ENCODE measurements at places on chromosomes 6 and 20. TPM values are rescaled to one million over a fixed set of nuclear protein-coding genes. Genes with fewer than 3 reads are reported as not detected.
A peak's percentile ranks its signal among the peaks of the same experiment; 100 is the strongest.

GRCh38 chr20:10864076-10864672, 190.4 kb upstream of the JAG1 start:
- no peak for DNase-seq

GRCh38 chr20:34260208-34260942, 19.2 kb downstream of the ASIP start:
- DNase-seq = no peak

DNA sequence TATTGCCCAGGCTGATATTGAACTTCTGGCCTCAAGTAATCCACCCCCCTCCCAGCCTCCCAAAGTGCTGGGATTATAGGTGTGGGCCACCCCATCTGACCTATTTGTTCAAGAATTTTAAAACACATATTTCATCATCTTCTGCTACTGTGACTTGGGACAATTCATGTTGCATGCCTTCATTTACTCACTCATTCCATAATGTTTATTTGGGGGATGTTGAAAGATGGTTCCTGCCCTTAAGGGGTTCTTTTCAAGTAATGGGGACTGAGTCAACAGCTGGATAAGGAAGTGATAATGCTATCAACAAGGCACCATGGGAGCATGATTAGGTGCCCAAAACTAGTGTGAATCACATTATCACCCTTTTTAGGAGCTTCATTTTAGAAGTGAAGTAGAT, 62.0 kb downstream of the CRYBG1 start:
- no peak for DNase-seq

DNA sequence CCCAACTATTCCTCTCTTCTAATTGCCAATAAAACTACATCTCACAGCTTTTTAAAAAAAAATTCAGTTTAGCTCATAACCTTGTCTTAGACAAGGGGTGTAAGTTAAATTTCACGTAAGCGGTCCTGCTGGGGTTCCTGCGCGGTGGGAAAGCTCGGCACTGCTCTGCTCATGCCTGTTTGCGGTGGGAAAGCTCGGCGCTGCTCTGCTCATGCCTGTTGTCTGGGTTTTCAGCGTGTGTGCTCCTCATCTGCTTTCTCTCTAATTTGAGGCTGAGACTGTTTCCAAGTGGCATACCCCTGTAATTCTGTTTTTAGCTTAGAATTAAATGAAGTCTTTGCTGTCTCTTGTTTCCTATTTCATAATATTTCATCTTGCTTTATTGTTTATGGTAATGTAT, 18.6 kb downstream of the ARID1B start:
- DNase-seq = no peak

DNA sequence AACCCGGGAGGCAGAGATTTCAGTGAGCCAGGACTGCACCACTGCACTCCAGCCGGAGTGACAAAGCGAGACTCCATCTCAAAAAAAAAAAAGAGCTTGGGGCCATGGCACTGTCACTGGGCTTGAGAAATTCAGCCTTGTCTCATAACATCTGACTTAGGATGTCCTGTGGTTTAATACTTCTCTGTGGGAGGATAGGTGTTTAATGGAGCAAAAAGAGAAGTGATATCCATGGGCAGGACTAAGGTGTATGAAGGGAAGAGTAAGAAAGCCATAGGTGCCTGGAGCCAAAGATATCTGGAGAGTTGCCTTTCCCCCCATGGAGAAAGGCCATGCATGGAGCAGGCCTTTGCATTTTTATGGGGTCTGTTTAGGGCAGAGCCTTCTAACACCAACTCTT, 11.2 kb downstream of the BMP6 start:
- no peak for DNase-seq

DNA sequence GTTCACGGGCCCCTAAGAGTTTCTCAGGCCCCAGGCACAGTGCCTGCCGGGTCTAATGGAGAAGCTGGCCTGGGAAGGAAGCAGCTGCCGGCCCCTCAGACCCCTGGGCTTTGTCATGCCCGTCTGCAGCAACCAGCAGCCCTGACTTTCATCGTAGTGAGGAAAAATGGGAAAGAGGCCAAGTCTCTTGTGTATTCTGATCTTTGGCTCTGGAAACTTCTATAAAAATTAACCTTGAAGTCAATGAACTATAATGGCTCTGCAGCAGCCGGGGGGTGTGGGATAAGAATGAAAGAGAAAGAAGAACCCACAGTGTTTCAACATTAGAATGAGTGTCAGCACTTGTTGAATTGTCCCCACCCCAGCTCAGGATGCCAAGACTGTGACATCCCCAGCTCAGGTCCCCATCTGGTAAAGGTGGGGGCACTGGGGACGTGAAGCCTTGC, 12.9 kb downstream of the TGM2 start:
- peak; percentile 75 for DNase-seq

GRCh38 chr20:8913456-8913855, 155.4 kb upstream of the PLCB4 start:
- no peak for DNase-seq

GRCh38 chr6:100803264-100804045, 77.7 kb downstream of the ASCC3 start:
- DNase-seq = no peak

GRCh38 chr20:2172305-2173175, 70.9 kb downstream of the STK35 start:
- peak; percentile 85 for DNase-seq

- DNase-seq = no peak
These were observed 51.2 kb downstream of the LGSN start for GRCh38 chr6:63268574-63268973.

DNA sequence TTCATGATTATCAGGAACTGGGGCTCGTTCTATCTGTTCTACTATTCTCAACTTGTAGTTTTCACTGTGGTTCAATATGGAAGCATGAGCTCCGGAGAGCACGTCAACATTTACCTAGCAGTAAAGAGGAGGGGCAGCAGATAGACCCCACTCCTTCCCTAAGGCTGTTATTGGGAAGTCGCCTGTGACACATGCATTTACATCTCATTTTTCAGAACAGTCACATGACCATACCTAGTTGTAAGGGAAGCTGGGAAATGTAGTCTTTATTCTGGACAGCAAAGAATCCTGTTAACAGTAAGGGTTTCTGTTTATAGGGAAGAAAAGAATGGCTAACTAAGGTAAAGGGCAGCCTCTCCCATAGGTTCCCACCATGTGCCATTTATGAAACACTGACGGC, 158.3 kb downstream of the ZFP64 start:
- no peak for DNase-seq

GRCh38 chr20:63284981-63285524, 7.9 kb upstream of the COL20A1 start:
- DNase-seq = no peak

GRCh38 chr6:80186082-80186481, 79.6 kb downstream of the BCKDHB start:
- DNase-seq = no peak

- DNase-seq = no peak
These were observed 331.1 kb upstream of the HSF2 start for GRCh38 chr6:122068291-122068769.

DNA sequence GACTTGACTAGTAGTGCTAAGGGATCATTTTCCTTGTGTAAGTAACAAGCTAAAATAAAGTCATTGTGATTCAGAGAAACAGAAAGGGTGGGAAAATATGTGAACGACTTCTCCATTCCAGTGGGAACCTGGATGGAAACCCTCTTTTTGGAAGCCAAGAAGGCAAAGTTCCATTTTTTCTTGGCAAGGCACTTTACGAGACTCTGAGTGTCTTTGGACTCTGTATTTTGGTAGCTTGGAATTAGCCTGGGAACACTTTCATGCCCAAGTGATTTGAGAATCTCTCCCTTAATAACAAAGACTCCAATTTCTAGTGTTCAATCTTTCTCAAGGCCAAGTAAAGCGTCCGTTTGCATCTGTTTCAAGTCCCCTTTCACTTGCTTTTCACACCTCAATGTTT, 100.5 kb upstream of the SASH1 start:
- DNase-seq = no peak

DNA sequence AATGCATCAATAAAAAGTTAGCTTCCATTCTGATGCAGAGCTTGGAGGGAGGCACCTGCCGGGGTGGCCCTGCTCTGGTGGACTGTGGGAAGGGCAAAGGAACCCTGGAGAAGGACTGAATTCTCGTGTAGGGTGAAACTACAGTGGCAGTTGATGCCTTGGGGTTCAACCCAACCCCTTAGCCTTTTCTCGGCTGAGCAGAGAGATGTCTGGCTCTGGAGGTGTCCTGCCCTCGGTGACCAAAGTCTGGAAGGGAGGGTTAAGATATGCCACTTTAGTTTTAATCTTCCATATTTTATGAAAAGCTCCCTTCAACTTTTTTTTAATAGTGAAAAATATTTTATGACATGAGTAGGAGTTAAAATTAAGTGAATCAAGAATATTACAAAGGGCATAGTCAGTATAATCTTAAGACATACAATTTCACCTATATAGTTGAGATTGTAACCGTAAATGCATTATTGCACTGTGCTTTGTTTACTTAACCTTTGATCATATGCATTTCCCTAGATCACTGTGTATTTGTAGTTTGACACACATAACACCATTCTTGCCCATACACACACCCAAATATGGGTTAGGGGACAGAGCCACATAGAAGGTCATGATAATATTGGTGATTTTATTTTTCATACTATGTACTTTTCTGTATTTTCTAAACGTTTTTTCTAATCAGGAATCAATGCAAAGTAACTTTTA, 179.6 kb downstream of the MCHR2 start:
- DNase-seq = no peak

- no peak for DNase-seq
These were observed 1.9 kb downstream of the KCNQ5 start for GRCh38 chr6:72623808-72624207.

- DNase-seq = peak; percentile 13
These were observed 46.8 kb upstream of the BHLHE23 start for GRCh38 chr20:63053432-63054102.

DNA sequence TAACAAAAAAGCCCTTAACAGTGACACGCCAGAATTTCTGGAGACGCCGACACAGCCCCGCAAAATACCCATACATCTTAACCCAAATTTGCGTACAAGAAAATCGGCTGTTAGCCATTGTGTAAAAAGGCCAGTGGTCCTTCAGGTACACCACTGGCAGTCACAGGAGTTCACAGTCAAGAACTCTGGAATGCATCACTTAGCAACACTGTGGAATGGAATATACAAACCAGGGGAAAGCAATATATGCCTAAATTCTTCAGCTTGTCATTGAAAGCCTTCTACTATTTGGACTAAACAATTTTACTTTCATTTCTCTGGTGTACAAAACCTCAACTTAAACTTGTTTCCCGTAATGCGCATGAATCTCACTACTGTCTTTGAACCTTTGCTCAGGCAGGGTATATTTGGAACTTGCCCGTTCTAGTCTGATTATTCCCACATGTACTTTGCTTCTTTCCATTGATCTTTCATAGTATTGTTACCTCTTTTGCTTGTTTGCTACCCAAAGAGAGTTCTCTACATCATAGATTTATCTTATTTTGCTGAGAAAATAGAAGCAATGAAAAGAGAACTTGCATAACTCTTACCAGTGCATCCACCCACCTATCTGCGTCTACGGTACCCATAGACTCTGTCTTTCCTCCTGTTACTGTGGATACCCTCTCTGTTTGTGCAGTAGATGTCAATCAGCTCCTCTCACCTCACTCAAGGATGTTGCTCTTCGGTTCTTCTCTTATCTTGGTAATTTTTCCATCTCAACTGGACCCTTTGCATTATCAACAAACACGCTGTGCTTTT, at the start of gene ARMH2:
Gene ARMH2 (minus strand): TSS at position 178 of the 801 bp plus-strand sequence. CDS start 60 bp downstream, at position 118.
- no peak for DNase-seq

GRCh38 chr6:1439349-1439748, 50.0 kb downstream of the FOXF2 start:
- no peak for DNase-seq

- DNase-seq = no peak
These were observed 28.1 kb downstream of the HM13 start for GRCh38 chr20:31542201-31542842.

DNA sequence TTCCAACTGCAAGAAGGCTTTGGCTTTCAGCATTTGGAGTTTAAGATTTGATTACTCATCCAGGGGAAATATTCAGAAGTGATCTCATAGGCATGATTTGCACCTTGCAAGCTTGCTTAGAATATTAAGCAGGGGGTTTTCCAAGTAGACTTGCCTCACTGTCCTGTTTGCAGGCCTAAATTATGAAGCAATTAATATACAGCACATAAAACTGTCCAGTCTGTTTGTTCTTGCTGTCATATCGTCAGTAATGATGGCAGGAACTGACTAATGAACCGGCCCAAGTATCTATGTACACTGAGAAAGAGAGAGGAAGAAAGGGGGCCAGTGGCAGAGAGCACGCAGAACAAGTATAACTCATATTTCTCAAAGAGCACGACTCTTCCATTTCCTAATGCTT, 212.5 kb upstream of the SUPT3H start:
- DNase-seq = no peak

- no peak for DNase-seq
These were observed 22.4 kb downstream of the IL17A start for GRCh38 chr6:52208612-52209011.

GRCh38 chr6:125658759-125659431, 90.5 kb upstream of the HEY2 start:
- DNase-seq = no peak

GRCh38 chr6:146389740-146390139, 153.9 kb upstream of the RAB32 start:
- no peak for DNase-seq

GRCh38 chr6:18985061-18985460, 597.9 kb downstream of the RNF144B start:
- DNase-seq = no peak

GRCh38 chr6:146433881-146434731, 109.5 kb upstream of the RAB32 start:
- DNase-seq = no peak

DNA sequence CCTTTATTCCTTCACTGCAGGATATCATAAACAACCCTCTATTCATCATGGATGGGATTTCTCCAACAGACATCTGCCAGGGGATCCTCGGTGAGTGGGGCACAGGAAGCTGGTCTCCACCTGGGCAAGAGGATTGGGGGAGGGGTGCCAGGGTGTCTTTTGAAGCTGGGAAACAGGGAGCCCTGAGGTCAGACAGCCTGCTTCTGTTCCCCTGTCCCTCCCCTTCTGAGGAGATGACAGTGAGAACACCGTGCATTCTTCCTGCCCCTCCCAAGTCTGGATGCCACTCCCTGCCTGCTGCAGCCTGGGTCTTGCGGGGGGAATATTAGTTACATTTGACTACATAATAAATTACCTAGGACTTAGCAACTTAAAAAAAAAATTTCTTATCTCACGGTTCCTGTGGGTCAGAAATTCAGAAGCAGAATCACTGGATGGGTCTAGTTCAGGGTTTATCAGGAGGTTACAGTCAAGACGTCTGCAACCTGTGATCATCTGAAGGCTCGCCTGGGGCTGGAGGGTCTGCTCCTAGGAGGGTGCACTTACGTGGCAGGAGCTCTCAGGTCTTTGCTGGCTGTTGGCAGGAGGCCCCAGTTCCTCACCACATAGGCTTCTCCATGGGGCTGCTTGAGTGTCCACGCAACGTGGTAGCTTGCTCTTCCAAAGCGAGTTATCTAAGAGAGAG, 11.4 kb downstream of the CAPN11 start:
- no peak for DNase-seq

GRCh38 chr6:38151580-38152500, 332.3 kb downstream of the ZFAND3 start:
- no peak for DNase-seq

GRCh38 chr20:2619961-2620595, 32.4 kb upstream of the NOP56 start:
- DNase-seq = no peak

The SLC17A3 gene
- 1.2 TPM for total RNA-seq

The HLA-DPB1 gene
- total RNA-seq = 58.1 TPM

The DACT2 gene
- 2.7 TPM for total RNA-seq

The TRAPPC3L gene
- total RNA-seq = 0.16 TPM

The VPS16 gene
- 41.1 TPM for total RNA-seq

The HRH3 gene
- total RNA-seq = not detected

The KIFC1 gene
- total RNA-seq = 9.5 TPM

The ZNFX1 gene
- total RNA-seq = 28.5 TPM

The CST7 gene
- total RNA-seq = 0.17 TPM

The KCNQ5 gene
- 1.8 TPM for total RNA-seq

The LST1 gene
- 16.9 TPM for total RNA-seq

The SLC17A2 gene
- not detected for total RNA-seq

Data from adrenal gland (tissue), 19 donors.